ENCODE measurements at places on chromosomes 12 and 14.

DNA sequence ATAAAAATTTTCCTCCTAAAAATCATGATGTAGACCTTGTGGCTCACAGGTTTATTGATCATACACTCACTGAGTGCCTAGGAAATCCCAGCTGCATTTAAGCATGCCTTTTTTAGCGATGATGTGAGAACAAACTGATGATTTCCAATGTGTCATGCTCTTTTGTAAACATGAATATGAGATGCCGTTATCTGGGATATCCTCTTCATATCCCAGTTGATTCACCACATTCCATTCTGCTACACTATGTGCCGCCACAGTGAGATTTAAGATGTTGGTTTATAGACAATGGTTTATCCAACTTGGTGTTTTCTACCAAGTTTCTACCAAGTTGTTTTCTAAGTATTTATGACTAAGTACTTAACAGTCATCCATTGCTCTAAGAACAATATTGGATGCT is 5.2 kb downstream of the OR4E1 start:
- no peak for DNase-seq

- peak; percentile 76 for DNase-seq
These were observed 54.6 kb downstream of the TTC8 start for GRCh38 chr14:88879022-88879421.

- DNase-seq, result no peak
These were observed 745 bp downstream of the TRHDE start for GRCh38 chr12:72272731-72273498.

DNA sequence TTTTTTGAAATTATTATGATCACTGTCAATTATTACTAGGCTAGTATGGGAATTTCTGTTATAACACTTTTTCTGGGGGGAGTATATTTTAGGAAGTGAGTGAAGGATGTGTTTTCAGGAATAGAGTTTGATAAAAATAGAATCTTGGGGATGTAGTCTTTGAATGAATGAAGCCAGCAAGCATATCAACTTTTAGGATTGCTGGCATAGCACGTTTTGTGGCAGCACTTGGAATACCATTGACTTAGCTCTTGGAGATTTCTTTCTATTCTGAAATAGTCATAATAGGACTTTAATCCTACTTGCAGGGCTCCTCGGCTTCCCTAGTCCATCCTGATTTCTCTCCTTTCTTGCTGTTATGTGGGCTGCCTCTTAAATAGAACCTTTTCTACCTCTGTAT is 141.6 kb downstream of the DACT1 start:
- no peak for DNase-seq

DNA sequence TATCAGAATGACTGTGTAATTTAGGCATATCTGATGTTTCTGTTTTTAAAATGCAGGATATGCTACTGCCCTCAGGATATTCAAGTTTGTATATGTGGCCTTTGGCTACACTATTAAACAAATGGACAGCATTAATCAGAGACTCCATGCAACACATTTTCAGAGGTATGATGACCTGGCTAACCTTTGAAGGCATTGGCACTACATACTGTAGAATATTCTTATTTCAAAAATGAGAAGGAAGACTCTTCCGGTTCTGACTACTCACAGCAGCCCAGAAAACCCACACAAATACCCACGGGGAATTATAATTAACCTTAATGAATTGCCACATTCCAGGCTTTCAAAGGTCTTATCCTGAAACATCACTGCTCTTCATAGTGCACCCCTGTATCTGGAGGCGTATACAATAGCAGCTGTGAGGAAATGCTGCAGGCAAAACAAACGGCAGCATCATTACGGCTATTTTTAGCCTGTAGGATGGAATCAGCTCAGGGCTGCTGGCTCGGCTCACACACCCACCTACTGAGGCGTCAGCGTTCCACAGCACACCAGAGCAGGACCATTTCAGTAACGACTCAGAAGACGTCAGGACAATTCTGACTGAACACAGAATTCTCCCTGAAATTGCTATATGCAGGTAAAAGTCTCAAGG is 648.5 kb downstream of the RPS29 start:
- DNase-seq, result no peak

- no peak for DNase-seq
These were observed 42.1 kb downstream of the KRT80 start for GRCh38 chr12:52149651-52150241.

- no peak for DNase-seq
These were observed 4.5 kb downstream of the TMX1 start for GRCh38 chr14:51244591-51244990.

DNA sequence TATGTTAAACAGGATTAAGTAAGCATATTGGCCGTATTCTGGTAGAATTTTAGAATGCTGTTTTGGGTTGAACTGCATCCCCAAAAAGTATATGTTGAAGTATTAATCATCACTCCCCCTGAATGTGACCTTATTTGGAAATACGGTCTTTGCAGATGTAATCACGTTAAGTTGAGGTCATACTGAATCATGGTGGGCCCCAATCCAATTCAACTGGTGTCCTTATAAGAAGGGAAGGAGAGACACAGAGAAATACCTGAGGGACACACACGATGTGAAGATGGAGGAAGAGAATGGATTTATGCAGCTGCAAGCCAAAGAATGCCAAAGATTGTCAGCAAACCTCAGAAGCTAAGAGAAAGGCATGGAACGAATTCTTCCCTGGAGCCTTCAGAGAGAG is 268.6 kb downstream of the ITPR2 start:
- DNase-seq, result no peak

DNA sequence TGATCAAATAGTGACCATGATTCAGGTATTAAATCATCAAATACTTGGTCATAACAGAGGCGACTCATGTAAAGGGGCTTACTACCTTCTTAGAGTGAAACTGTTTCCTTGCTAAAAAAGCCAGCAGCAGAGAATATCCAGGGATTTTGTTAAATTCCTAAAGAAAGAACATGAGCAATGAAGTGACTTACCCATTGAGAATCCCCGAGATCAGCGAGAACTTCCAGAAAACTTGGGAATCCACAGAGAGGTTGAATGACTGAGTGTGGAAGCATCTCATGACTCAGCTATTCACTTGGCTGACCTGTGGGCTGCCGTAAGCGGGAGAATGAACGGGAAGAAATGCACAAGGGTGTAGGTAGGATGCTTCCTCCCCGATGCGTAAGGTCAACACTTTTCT is 85.3 kb upstream of the KCNA1 start:
- DNase-seq, result no peak

DNA sequence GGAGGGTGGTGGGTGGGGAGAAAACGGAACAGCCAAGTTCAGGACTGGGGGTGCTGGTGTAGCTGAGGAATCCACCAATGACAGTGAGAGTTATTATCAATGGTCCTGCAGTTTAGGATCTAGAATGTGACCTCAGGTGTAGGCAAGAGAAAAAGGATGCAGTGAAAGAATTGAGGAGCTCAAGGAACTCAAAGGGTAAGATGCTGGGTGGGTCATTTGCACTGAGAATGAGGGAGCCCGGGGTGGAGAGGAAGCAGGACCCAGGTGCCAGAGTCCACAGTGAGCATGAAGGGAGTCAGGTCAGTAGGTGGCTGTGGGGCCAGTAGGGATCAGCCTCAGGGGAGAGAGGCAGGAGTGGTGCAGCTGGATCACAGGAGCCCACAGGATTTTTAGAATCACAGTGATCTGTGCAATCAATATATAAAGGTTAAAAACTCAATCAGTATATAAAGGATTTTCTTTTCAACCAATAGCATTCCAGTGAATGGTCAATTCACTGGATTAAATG is 3.2 kb upstream of the KRT7 start:
- no peak for DNase-seq

DNA sequence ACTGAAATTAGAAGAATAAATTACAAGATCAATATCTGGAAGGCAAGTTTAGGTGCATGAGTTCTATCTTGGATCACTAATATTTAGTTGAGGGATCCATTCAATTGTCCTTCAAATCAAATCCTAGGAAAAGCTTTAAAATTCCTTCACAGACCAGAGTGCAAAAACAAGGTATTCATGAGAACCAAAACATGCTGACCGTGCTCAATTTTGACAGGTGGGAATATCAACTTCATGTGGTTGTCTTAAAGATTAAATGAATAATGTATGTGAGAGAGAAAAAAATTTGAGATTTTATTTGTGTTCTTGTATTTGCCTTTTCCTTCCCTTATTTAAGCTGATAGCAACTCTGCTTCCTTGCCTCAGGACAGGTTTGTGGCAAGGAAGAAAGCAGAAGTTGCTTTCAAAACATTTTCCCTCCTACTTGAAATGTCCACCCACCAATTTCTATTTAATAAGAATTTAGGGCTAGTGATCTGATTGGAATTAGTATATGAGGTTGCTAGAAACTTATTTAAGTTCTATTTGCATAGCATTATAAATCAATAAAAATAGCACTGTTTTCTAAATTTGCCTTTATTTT is 4.9 kb upstream of the PPP1R12A start:
- DNase-seq, result peak; percentile 46

DNA sequence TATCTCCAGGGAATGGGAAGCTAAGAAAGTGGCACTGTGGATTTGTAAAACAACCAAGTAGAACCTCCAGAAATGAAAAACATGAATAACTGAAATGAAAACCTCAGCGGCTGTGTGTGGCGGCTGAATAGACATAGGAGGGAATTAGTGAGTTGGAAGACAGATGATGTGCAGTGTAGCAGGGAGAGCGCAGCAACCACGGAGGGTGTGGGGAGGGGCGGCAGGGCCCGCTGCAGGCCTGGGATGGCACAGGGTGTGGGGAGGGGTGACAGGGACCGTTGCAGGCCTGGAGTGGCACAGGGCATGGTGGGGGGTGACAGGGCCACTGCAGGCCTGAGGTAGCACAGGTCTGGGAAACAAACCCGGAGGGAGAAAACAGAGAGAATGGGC is 51.1 kb downstream of the BEGAIN start:
- no peak for DNase-seq

GRCh38 chr12:107231303-107231702 is 138.0 kb upstream of the CRY1 start:
- no peak for DNase-seq

Measured in inflammatory macrophage treated with lipopolysaccharide for 4 hours (primary cell).